ENCODE measurements at places on chromosomes 5 and 9.

GRCh38 chr9:120286530-120286929, 293.4 kb downstream of the CDK5RAP2 start:
- DNase-seq = no peak

DNA sequence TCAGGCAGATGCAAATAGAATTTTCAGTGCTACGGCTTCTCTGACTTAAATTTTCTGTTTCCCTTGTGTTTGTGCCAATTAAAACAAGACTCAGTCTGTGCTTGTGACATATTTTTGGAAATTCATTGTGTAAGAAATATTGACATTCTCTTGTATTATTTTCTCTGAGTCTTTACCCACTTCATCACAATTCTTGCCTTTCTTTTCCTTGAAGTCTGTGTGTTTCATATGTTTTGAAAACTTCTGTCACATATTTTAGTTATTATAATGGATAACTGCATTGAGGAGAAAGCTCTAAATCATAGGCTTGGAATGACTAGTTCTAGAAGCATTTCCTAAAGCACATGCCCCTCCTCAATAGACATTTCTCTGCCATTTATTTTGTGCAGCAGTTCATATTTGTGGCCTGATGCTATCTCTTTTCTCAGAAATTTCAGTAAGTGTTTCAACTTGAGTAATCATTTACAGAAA, 206.6 kb downstream of the PALM2AKAP2 start:
- DNase-seq = no peak

- no peak for DNase-seq
Observed at GRCh38 chr9:80811003-80811402, 878.3 kb downstream of the TLE1 start.

DNA sequence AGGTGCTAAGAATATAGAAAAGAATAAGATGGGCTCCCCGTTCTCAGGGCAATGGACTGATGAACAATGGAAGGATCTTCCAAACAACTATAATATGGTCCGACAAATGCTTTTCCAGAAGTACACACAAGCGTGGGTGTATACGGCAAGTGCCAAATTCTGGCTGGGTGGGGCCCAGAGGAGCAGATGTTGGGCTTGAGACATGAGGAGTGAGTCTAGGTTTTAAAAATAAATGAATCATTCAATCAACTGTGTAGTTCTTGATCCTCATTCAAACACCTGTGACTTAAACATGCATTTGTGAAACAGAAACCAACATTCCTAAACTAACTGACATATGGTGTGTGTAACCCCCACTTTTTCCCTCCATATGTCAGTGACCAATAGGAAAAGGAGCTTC, 47.9 kb downstream of the MFAP3 start:
- no peak for DNase-seq

- no peak for DNase-seq
Observed at GRCh38 chr5:81853030-81853357, 102.1 kb upstream of the SSBP2 start.

DNA sequence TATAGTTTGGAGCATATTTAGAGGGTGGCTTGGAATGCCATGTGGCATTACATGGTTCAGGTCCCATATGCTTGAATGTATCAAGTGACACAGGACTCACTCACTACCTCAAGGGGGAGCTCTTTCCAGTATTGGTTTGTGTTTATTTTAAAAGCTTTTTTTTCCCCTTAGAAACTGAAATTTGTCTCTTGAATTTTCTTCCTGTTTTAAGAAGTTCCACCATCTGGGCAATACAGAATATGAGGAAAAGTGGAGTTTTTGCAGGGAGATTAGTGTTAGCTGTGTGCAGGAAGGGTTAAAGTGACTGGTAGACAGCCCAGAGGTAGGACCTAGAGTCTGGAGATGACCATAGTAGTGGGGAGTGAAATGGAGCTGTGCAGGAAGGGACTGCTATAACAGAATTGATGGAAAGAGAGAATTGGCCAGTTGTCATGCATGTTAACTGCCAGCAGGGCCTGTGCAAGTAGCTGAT, 36.6 kb downstream of the CTNNA1 start:
- no peak for DNase-seq

DNA sequence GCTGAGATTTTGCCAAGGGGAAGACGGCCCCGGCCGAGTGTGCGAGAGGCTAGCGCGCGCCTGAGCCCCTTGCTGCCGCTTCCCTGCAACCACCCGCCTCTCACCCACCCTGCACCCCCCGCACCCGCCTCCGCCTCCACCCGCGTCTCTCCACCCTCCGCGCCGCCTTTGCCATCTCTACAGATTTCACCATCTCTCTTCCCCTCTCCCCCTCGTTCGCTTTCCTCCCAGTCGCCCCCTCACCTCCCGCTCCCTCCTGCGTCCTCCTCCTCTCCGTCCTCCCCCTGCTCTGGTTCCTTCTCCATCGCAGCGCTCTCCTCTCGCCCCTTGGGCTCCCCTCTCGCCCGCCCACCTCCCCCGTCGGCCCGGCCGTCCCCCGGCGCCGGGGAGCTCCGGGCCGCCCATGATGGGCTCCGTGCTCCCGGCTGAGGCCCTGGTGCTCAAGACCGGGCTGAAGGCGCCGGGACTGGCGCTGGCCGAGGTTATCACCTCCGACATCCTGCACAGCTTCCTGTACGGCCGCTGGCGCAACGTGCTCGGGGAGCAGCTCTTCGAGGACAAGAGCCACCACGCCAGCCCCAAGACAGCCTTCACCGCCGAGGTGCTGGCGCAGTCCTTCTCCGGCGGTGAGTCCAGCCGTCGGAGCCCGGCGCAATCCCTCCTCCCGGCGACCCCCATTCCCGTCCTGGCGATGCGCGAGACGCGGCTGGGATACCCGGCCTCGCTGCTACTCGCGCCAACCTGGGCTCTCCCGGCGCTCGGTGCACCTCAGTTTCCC, at the start of gene PRDM12:
TSS of gene PRDM12 (plus strand) at position 344 of the 778 bp plus-strand sequence. CDS start at position 404, 60 bp downstream.
- DNase-seq = no peak

- no peak for DNase-seq
Observed at GRCh38 chr9:27165670-27166069, 56.6 kb downstream of the TEK start.

GRCh38 chr5:73312146-73312871, 136.3 kb downstream of the FOXD1 start:
- no peak for DNase-seq

DNA sequence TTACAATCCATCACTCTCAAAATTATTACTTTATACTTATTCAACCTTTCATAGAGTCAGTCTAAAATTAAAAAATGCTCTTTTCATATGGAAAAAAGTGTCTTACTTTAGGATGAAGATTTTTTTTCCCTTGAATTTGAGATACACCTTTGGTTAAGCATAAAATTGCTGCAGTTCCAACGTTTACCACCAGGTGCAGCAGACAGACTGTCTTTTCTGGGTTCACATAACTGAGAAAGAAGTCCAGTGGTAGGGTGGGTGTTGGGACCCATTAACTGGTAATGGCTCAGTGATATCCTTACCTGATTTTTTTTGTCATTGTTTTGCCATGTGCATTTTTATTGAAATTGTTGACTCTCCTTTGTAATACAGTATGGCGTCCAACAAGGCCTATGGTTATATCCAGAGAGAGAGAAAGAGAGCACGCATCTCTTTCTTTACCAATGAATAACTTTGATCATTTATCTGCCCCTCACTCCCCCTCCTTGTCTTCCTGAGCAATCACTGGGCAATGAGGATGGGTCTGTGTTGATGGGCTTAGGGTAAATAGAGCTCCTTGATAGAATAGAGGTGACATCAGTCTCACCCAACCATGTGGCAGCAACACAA, 98.4 kb downstream of the FBXL7 start:
- no peak for DNase-seq

- DNase-seq = no peak
Observed at GRCh38 chr5:151348789-151349188, 1.4 kb upstream of the SLC36A2 start.

- DNase-seq = no peak
Observed at GRCh38 chr9:121298689-121299466, 30.9 kb downstream of the GSN start.

GRCh38 chr9:125991886-125992529, 244.8 kb downstream of the PBX3 start:
- no peak for DNase-seq

GRCh38 chr5:158955636-158956035, 144.1 kb downstream of the EBF1 start:
- DNase-seq = no peak

- DNase-seq = no peak
Observed at GRCh38 chr9:104304925-104305324, 199.1 kb upstream of the OR13F1 start.

DNA sequence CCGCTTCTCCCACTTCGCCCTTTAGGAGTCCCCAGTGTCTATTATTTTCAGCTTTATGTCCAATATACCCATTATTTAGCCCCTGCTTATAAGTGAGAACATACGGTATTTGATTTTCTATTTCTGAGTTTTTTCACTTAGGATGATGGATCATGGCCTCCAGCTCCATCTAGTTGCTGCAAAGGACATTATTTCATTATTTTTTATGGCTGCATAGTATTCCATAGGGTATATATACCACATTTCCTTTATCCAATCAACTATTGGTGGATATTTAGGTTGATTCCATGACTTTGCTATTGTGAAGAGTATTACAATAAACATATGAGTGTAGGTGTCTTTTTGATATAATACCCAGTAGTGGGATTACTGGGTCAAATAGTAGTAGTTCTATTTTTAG, 162.9 kb downstream of the FER start:
- DNase-seq = no peak

GRCh38 chr5:160793530-160793899, 58.5 kb downstream of the ATP10B start:
- DNase-seq = no peak

GRCh38 chr5:142826093-142826492, 55.9 kb downstream of the ARHGAP26 start:
- DNase-seq = no peak

DNA sequence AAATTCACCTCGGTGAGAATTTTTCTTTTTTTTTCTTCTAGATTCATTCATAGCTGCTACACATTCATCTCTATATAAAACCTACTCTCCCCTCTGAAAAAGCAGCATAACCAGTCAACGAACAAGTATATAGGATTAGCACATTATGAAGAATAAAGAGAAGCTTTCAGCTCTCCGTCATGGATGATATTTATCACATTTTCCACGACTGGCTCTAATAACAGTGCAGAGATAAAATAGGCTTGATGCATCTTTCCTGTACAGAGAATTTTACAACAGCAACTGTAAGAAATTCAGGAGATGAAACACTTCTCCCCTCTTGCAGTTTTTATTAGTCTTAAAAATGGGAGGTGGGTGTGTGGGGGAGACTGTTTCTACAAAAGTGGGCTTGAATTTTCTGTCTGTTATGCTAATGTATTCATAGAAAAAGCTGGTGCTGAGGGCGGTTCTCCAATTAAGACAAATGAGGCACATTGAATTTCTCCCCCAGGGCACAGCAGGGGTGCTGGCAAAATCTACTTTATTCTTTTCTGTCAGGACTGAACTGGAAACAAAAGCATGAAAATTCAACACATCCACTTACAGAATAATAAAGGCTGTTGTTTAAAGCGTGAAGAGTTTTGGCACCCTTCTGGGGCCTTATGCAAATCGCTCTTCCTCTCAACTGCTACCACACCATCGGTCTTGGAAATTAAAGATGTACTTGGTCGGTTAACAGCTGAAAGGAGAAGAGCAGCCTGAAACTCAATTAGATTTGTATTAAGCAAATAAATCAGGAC, 233.9 kb upstream of the ZNF608 start:
- DNase-seq = no peak

GRCh38 chr5:893711-894110, 1.0 kb downstream of the TRIP13 start:
- no peak for DNase-seq

DNA sequence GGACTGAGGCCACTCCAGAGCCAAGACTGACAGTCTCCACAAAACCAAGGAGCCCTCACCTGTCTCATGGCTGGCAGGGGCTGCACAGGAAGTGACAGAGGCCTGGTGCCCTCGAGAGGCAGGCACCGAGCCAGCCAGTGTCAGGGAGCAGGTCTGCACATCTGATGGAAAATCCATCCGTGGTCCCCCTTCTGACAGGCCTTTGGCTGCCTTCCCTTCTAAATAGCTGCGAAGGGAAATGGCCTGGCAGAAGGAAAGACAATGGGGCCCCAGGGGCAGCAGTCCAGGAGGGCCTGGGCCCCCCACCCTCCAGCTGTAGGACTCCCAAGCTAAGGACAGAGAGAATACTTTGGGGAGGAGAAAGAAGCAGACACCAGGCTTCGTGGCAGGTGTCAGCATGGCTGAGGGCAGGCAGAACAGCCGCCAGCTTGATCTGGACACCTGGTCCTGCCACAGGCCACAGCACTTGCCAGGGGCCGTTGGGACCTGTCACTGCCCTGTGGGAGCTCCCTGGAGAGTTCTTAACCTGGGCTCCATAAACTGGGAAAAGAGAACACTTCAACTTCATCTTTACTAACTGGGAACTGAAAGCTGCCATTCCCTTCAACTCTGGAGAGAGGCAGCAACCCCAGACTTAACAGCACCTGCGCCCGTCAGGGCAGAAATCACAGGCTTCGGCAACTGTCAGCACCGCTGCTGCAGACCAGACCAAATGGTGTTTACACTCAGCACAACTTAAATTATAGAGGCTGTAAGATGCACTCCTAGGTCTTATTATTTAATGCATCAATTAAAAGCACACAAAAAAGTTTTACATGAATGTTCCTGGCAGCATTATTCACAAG, 22.0 kb downstream of the ADAMTS2 start:
- DNase-seq = peak; percentile 2

DNA sequence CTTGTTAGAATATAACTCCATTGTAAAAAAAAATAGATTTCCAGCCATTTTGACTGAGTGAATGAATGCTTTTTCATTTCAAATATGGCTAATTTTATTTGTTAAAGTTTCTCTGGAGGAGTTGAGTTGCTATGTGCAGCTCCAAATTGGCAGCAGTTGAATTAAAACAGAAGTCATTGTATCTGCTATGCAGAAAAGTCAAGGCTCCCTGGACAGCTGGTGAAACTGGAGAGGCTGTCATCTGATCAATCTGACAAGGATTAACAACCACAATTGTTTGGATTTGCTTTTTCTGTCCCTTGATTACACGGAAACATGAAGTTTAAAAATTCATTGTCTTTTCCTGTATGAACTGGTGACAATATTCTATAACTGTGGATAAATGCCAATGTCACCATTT, 713.9 kb downstream of the EFNA5 start:
- no peak for DNase-seq

GRCh38 chr5:55535199-55535905, 588 bp upstream of the PLPP1 start:
- DNase-seq = no peak

GRCh38 chr5:118176146-118176545, 812.2 kb downstream of the DTWD2 start:
- no peak for DNase-seq

- no peak for DNase-seq
Observed at GRCh38 chr9:121612511-121612998, 38.9 kb upstream of the DAB2IP start.

GRCh38 chr9:118529210-118529609, 825.0 kb downstream of the TLR4 start:
- no peak for DNase-seq

DNA sequence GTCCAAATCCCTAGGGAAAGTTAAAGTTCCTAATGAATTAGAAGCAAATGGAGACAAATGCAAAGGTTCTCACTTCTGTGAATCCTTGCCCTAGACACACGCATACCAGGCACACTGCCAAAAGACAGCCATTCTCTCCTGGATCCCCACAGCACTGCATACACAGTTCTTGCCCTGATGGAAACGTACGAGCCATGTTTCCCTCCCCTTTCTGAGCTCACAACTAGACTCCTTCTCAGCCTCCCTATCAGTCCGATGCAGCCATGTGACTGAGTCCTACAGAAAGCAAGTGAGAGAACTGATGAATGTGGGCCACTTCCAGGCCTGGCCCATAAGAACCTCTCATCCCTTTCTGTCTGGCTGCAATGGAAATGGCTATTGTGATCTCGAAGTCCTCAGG, 92.0 kb downstream of the ZNF608 start:
- no peak for DNase-seq

- DNase-seq = no peak
Observed at GRCh38 chr5:147673791-147674190, 108.7 kb downstream of the JAKMIP2 start.

Measured in activated CD8-positive, alpha-beta memory T cell treated with anti-CD3 and anti-CD28 coated beads, Interleukin-2, amount 50 U/mL, for 4 hours (primary cell).